Left forelimb (tissue), 1 donor: ENCODE measurements at places on chromosomes 6 and 20.

- DNase-seq = no peak
Measured at GRCh38 chr6:16736856-16737775, 24.1 kb downstream of the ATXN1 start.

GRCh38 chr6:93373445-93373844 is 45.9 kb downstream of the EPHA7 start:
- no peak for DNase-seq

GRCh38 chr6:163719028-163719742 is 304.7 kb downstream of the QKI start:
- DNase-seq = no peak

GRCh38 chr6:56949265-56949664 is 5.6 kb upstream of the BEND6 start:
- DNase-seq = no peak

DNA sequence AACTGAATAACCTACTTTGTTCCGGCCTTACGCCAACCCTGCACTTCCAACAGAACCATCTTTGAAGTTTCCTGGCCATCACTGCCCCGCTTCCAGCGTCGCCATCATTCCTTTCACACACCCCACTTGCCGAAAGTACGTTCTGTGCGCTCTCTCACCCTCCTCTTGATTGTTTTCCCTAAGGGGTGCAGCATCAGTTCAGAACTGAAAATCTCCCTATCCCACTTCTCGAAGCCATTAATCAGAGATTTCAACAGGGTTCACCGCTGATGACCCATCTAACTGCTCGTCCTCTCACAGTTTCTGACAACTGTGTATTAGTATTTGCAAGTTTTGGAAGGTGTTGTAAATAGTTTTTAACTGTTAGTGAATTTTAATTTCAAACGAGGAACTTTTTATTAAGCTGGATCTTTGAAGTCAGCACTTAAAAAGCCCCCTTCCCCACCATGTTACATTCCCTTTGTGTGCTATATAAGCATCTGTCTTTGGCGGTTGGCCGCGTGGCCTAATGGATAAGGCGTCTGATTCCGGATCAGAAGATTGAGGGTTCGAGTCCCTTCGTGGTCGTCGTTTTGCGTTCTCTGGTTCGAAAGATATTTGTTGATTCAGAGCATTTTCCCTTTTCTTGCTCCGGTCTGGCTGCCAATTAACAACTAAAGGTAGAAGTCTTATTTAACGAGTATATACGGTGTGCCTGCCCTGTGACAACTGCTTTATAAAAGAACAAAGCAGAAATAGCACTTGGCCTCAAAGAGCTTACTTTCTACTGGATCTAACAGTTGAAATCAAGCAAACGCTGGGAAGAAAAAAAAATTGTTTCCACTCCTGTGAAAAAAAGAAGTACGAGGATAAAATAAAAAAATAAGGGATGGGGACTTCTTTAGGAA is 42.6 kb downstream of the TRIM27 start:
- peak; percentile 91 for DNase-seq

DNA sequence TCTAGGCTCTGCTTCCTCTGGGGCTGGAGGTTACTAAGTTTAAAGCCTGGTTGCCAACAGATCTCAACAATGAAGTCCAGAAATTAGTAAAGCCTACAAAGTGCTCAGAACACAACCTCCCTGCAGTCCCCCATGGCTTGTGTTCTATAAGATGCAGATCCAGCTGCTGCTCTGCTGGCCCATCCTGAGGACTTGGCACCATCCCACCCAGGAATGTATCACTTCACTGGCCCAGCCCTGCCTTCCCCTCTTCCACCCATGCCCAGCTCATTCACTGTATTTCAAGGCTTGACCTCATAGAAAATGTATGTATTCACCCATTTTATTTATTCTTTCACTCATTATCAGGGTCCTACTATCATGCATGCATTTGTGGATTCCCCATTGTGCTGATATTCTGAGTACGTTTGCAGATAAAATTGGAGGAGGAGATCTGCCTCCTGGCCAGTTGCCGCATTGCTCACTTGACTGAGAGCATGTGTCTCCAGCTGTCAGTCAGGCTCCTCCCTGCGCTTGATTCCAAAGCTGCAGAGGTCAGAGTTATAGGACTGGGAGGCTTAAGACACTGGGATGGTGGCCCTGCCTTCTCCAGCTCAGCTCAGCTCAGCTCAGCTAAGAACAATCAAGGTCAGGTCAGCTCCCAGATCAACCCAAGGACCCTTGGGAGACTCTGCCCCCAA is 104.8 kb downstream of the MAFB start:
- no peak for DNase-seq

- DNase-seq = no peak
Measured at GRCh38 chr6:30886897-30887255, 2.6 kb downstream of the DDR1 start.

- no peak for DNase-seq
Measured at GRCh38 chr6:169518451-169518850, 183.4 kb downstream of the WDR27 start.

- DNase-seq = no peak
Measured at GRCh38 chr6:31842053-31842452, 14.5 kb downstream of the HSPA1B start.

GRCh38 chr6:32622545-32623401 is 14.4 kb upstream of the HLA-DQA1 start:
- DNase-seq = no peak

- DNase-seq = no peak
Measured at GRCh38 chr6:92767101-92767500, 652.3 kb downstream of the EPHA7 start.

DNA sequence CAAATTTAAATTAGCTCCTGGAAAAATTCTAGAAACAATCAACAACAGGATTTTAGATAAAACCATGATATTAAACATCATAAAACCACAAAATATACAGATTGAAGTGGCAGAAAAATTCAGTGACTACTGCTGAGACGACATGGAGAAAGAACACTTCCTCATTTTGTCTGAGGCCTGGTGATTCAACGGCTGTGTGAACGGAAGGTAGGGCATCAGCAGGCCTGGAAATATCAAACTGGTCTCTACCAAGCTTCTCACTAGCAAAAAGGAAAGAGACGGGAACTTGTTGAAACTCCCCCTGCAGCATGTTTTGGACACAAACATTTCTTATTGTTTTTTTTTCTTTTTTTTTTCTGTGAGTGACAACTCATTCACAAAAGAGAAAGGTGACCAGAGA is 58.0 kb upstream of the AHI1 start:
- DNase-seq = no peak

DNA sequence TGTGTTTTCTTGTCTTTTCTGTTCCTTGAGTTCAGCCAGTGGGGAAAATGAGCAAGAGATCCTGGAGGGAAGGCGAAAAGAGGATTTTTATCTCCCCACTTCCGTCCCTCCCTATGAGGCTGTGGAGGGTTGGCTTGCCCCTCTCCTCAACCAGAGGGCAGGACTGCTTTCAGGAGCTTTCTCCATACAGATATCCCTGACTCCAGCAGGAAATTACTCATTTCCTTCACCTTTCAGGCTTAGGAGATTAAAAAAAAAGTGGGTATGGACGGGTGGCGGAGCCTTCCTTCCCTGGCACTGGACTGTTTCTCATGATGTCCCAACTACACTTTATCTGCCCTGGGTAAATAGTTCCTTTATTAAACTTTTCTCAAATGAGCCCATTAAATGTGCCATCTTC is 241.2 kb downstream of the FRK start:
- no peak for DNase-seq

DNA sequence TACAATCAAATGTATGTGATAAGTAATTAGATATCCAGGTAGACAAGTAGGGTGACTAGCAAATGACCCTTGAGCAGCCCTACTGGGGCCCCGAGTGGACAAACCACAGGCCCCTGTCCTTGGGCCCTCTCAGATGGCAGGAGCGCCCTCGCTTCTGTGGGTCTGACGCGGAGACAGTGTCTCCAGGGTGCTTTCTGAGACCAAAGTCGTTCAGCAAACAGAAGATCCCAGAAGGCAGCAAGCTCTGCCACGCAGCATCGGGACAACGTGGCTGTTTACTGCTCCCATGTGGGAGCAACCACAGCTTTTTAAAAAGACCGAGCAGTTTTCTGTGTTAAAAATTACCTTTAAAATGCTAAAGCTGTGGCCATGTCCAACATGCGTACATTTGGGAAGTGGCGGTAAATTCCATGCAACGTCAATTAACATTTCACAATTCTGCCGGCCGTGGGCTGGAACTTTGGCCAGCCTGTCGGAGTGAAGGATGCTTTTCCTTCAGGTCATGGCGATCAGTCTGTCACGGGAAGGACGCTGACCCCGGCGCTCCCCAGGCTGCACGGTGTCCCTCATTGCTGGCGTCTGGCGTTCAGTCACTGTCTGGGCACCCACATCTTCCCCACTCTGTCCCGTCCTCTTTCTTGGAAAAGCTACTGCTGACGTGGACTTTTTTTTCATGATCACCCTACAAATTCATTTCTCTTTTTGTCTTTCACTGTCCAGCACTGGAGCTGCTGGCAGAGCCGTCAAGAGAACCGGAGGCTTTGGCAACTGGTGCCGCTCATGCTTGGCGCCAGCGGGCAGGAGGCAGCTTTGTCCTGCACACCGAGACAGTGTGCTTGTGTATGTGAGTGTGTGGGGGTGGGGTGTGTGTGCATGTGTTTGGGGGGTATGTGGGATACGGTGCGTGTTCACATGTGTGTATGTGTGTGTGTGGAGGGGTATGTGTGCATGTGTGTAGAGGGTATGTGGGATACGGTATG is 293.1 kb downstream of the CDH4 start:
- DNase-seq = no peak

DNA sequence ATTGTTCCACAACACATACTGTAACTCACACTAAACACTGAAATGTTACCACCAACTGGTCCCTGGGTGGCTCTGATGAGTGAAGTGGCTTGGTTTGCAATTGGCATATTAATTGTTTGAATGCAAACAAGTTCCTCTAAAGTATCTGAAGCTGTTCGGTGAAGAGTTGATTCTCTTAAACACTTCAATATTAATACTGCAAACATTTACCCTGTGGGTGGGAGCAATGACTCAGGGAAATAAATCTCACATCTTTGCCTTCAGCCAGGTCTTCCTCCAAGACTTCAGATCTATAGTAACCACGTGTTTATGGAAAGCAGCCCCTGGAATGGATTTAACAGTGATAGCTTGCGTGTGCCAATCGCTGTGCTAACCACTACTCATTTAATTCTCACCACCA is 176.0 kb downstream of the MAFB start:
- DNase-seq = no peak

GRCh38 chr6:152457949-152458624 is 179.1 kb downstream of the SYNE1 start:
- DNase-seq = no peak

DNA sequence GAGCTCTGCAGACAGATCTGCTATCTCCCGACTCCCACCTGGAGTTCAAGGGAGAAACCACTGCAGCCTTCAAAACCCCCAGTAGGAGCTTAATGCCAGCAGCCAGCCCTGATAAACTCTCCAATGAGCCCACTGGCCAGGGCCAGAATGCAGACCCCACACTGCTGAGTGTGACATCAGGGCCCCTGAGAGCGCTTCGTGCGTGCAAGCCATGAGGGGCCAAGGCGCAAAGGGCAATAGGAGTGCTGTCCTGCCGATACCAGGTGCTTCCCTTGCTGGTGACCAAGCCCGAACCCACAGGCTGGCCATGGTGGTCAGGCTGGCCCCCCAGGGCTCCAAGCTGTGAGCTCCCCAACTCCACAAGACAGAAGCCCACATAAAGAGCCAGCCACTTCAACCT is 33.2 kb upstream of the CST7 start:
- peak; percentile 45 for DNase-seq

DNA sequence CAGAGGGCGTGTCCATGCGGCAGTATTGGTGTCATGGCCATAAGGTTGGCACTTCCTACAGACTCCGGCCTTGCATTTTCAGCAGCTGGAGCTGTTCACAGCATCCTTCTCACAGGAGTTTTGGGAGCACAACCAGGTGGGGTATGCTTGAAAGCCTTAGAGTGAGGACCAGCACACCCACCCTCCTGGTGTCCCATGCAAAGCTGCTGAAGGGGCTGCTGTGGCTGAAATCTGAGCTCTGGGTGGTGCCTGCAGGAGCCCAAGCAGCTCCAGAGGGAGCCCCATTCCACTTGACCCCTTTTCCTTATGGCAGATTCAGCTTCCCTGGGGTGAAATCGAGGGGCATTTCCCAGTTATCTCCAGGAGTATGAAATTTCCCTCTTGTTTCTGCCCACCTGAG is 74.0 kb upstream of the BHLHE23 start:
- DNase-seq = no peak

- no peak for DNase-seq
Measured at GRCh38 chr6:88641178-88641903, 322.1 kb downstream of the RNGTT start.

GRCh38 chr20:35776513-35777101 is 4.8 kb downstream of the PHF20 start:
- no peak for DNase-seq

DNA sequence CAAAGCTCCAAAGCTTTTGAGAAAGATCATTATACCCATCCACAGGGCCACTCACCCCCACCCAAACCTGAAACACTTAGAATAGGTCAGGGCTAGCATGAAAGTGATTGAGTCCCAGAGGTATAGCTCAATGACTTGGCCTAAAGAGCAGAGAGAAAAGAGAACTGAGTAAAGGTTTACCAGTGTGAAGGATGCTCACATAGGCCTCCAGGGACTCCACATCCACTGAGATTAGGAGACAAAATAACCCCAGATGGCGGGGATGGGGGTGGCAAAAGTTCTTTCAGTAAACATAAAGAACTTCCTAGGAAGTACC is 12.2 kb downstream of the SAYSD1 start:
- DNase-seq = no peak

DNA sequence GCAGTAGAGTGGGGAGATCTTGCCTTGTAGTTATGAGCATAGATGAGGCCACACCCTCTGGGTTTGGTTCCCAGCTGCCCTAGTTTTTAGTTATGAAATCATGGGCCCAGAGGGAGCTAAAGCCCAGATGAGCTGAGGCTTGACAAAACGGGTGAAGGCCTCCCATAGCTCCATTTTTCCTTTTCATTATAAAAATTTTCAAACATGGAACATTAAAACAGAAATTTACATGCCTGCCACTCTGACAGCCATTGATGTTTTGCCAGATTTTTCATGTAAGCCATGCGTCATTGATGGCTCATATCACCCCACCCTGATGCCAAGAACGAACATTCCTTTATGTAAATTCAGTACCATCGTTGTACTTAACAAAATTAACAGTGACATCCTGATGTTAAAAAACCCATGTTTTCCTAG is 67.9 kb downstream of the IGF2R start:
- no peak for DNase-seq

- DNase-seq = no peak
Measured at GRCh38 chr6:160431226-160431625, 83.0 kb downstream of the SLC22A3 start.

DNA sequence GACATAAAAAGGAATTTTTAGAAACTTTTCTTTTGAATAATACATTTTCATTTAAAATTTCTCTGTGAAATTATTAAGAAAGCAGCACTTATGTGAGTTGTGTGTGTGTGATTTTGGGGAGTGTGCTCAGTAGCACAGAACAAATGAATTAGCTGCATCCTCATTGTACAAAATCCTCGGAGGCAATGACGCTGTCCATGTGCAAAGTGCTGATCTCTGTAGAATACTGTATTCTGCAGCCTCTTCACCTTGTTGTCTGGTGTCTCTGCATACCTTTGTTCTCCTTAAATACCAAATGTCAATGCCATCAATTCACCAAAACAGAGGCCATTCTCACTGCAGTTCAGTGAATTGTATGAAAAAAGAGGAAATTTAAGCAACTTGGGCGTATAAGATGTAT is 838.4 kb downstream of the QKI start:
- no peak for DNase-seq
